ENCODE measurements at places on chromosomes 3 and 15.

DNA sequence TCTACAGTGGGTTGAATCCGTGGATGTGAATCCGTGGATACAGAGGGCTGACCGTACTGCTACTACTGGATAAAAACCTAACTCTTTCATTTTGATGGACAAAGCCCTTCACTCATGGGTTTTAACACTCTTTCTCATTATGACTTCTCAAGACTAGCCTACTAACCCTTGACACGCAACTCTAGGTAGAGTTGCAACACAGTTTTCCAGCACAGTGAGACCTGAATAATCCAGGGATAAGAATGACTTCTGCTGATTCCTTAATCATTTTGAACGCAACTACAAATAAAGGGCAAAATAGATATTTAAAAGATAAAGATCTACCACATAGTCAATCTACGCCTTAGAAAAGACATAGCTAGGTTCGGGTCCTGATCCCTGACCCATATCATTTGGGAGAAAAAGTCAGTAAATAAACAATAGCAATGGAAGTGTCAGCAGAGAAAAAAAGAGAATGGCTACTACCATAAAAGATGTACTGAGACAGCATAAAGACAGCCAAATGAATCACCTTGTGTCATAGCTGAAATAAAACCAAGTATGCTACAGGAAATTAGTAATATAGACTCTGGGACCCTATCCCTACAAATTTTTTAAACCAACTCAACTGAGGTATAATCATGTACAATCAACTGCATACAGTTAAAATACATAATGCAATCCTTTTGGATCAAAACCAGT lies 87.6 kb downstream of the DPH6 start:
- no peak for DNase-seq

- DNase-seq: no peak
These were observed 439.8 kb upstream of the IL12A start for GRCh38 chr3:159548675-159549335.

DNA sequence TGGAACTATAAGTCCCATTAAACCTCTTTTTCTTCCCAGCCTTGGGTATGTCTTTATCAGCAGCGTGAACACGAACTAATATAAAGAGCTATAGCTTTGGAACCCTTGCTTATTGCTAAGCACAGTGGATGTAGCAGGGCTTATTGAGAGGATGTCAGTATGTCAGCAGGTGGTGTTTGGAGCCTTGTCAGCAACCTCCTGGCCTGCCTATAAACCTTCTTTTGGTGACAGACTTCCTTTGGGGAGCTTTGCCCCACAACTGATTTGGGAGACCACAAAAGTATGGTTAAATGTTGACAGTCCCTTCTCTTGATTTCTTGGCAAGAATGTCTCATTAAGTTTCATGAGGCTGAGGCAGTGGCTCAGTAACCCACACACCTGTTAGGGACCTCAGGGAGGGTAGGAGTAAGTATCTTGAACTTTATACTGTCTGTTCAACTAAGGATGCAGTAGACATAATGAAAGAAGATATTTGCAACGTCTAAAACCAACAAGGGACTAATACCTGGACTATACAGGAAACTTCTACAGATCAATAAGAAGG lies 14.8 kb downstream of the CCNDBP1 start:
- DNase-seq: no peak

DNA sequence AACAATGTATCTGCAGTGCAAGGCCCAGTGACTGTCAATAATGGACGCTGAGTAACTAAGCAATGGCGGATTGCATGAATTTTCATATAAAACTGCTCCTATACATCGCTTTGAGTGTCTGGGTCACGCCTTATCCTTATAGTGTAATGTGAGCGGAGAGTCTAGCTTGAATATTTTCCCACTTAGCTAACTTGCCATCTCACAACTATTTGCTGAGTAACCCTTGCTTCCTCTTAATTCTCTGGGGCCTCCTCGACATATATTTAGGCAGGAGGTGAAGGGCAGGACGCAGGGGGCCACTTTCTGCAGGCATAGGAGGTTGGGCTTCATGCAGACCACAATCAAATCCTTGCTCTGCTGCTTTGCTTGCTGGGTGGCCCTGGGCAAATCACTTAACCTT lies 24.0 kb downstream of the ST8SIA2 start:
- no peak for DNase-seq

DNA sequence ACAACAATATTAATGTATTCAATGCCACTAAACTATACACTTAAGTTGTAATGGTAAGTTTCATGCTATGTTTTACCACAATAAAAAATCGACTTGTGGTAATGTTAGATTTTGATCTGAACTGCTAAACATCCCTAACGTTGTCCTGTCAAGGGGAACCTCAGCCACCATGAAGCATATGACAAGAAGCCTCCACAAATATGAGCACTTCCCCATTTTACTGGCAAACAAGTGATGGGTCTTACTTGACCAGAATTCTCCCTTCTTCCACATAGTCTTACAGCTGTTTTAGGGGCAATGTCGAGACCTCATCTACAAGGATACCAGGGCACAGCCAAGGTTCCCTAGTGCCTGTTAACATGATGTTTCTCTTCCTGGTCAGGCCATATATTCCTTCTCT lies 124.2 kb upstream of the ABI3BP start:
- DNase-seq: no peak

GRCh38 chr3:145900056-145900829 lies 260.7 kb downstream of the PLOD2 start:
- DNase-seq: peak; percentile 26

- no peak for DNase-seq
These were observed 30.8 kb downstream of the CORO2B start for GRCh38 chr15:68609629-68610028.

GRCh38 chr3:192187485-192188051 lies 539.8 kb downstream of the FGF12 start:
- DNase-seq: no peak

- DNase-seq: peak; percentile 45
These were observed at the start of gene LRRC3B for GRCh38 chr3:26622621-26623418. LRRC3B (plus strand) TSS chr3:26622772; CDS start chr3:26709673, 86,901 bp downstream.

DNA sequence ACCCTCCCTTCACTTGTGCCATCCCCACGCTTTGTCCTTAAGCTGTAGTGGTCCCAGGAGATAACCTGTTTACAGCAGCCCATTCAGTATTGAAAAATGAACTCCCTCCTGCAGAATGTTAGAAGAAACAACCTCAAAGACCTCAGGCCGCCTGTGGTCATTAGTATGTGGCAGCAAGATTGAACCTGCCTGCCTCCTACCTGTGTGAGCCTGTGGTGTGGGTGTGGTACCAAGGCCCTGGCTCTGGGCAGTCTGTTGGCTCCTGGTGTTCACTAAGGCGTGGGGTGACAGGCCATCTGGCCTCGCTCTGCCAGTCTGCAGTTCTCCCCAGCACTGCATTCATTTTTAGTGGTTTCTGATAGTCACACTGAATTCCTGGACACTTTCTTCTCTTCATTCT lies 21.0 kb downstream of the LSM3 start:
- DNase-seq: no peak
